CD8-positive, alpha-beta T cell (primary cell): ENCODE measurements at places on chromosomes 7 and 10.

DNA sequence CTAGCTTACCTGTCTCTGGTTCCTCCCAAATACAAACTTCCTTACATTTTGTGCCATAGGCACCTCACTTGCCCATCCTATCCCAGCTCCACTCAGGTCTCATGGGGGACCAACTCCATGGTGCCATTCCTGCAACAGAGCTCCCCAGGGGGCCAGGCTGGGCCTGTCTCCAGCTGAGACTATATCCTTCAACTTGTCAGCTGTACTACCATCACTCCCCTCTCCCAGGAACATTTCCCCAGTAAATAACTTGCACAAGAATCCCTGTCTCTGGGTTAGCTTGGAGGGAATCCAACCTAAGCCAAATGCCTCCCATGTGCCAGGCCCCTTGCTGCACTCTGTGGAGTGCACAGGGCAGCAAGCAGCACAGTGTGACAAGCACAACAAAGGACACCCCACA, 33.2 kb downstream of the FRMPD2 start:
- DNase-seq, result no peak

GRCh38 chr7:115984105-115984504, 46.5 kb downstream of the TFEC start:
- DNase-seq, result no peak

DNA sequence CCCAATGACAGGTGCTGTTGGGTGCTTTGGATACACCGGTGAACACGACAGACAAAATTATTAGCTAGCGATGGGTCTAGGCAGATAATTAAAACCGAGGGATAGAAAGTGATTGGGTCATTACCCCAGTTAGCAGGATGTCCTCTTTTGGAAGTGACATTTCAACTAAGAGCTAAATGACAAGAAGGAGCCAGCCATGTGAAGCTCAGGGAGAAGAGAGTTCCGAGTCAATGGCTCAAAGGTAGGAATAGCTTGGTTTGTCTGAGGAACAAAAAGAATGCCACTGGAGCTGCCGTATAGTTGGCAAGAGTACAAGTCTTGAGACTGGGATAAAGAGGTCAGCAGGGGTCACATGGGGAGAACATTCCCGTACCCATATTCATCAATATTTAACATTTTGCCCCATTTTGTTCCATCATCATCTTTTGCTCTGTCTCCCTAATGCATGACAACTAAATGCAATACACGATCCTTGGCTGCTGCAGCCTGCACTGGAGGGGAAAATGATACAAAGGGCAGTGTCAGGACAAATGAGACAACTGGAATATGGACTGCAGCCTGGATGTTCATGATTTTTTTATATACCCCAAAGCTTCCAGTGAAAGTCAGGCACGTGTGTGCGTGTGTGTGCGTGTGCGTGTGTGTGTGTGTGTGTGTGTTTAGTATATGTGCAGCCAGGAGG, 115.7 kb downstream of the ICA1 start:
- DNase-seq, result no peak

GRCh38 chr10:11013836-11014235, 3.8 kb upstream of the CELF2 start:
- DNase-seq, result no peak

- no peak for DNase-seq
Measured at GRCh38 chr7:132077971-132078685, 498.1 kb downstream of the PLXNA4 start.

GRCh38 chr7:116578526-116578925, 53.7 kb downstream of the CAV1 start:
- DNase-seq, result no peak

- DNase-seq, result no peak
Measured at GRCh38 chr10:128763588-128763987, 637.4 kb upstream of the MKI67 start.

DNA sequence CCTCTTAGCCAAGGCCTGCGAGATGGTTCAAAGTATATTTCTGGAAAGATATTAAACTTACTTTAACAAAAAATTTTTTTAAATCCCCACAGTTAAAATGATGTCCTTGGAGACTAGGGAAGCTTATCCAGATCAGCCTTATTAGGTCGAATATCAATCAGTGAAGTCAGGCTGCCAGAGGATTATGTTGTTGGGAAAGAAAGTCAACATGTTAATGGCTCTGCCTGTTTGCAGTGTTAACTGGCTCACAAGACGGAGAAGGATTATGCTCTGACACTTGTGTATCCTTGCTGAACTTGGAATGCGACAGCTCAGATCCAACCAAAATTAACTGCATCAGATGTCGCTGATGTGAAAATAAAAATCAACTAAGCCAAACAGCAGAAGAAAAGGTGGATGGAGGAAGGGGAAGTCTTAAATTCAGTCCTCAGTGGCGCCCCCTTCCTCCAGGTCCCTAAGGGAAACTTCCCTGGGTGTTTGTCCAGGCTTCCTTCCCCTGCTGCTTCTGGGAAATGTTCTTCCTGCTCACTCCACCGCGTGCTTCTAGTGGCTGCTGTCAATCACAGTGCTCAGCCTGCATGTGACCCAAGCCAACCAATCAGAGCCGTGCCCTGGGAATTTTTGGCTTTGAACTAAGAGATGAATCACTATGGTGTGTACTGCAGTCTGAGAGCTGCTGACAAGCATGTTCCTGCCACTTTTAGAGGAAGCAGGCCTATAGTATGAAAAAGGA, 690.4 kb upstream of the NRP1 start:
- no peak for DNase-seq

DNA sequence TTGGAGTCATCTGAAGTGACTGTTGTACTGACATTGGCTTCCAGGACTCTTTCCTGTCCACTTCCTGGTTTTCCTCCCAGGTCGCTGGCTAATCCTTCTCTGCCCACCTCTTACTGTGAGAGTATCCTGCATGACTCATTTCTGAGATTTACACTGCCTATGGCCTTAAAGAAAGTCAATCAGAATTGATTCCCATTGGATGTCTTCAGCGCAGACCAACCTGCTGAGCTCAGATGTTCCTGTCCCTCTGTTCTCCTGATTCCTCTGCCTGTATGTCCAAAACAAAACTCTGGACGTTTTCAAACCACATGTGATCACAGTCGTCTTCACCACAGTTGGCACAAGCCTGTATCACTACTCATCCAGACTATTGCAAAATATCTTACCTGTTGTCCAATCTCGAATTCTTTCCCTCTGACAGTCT, 262.1 kb downstream of the CREB5 start:
- no peak for DNase-seq

- no peak for DNase-seq
Measured at GRCh38 chr10:77675347-77675746, 37.7 kb upstream of the KCNMA1 start.

GRCh38 chr10:71805776-71806703, 32.7 kb upstream of the VSIR start:
- no peak for DNase-seq

DNA sequence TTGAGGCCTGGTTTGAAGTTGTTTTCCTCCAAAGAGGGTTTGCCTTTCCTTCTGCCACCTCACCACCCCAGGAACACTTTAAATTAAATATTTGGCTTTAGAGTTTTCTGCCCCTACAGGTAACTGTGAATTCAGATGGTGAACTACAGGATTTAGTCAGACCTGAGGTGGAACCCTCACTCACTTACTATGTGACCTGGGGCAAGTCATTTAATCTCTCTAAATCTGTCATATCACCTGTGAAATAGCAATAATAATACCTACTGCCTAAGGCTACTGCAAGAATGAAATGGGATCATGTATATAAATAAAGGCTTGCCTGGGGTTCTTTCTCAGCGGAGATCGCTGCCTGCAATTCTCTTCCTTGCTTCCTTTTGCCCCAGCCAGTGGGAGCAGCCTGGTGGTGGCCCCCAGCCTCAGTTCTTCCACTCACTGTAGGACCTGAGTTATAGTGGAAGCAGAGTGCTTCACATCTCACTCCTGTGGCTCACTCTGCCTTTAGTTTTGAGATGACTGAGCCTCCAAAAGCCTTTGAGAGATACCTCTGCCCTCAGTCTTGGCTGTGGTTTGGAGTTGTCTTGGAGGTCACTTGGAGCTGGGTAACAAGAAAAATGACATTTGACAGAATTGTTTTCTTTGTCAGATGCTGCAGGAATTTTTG, 6.1 kb upstream of the ANKRD2 start:
- DNase-seq, result no peak

GRCh38 chr10:113960617-113961181, 83.0 kb upstream of the ADRB1 start:
- DNase-seq, result peak; percentile 56

GRCh38 chr10:49289480-49289879, 9.5 kb upstream of the C10orf71 start:
- no peak for DNase-seq

GRCh38 chr10:125011171-125011925, 69.4 kb downstream of the ZRANB1 start:
- no peak for DNase-seq

DNA sequence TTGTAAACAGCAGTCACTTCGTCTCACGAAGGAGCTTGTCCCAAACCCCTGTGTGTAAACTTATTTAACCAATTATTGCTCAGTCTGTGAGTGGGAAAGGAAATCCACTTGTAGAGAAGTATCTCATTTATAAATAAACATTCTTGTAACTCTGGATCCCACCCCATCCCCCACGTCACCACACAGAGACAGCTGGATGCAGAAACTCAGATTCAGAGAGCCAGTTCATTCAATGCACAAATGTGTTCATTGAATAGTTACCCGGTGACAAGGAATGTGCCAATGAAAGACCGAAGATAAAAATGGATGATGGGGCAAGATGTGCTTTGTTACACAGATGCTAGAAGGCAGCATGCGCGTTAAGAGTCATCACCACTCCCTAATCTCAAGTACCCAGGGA, 8.3 kb upstream of the OCM start:
- DNase-seq, result no peak

- DNase-seq, result no peak
Measured at GRCh38 chr7:28990200-28990960, 32.2 kb upstream of the TRIL start.

GRCh38 chr7:142954680-142955268, 7.4 kb downstream of the KEL start:
- no peak for DNase-seq

DNA sequence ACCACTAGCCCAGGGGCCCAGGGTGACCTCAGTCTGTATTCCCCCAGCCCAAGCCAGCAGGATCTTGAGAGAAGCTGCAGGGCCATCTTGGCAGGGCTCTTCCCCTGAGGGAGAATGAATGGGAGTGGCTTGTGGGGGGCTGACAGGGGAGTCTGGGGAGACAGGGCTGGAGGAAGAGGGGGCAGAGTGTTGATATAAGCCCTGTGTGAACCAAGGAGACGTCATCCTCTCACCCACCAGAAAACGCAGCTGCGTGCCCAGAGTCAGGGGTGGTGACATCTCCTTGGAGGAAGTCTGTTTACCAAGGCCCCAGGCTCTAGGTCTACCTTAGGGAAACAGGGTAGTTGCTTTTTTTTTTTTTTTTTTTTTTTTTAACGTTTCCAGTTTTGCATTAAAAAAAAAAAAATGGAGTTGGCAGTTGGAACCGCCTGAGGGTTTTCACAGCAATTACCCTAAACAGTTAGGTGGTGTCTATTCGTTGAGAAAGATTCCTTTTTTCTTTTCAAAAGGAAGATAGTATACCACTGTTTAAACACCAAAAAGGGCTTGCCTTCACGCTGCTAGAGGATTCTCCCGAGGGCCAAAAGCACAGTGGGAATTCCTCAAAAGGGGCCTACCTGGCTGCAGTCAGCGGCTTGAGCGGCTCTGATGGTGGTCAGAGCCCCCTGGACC, 113.8 kb downstream of the PRPF18 start:
- no peak for DNase-seq

DNA sequence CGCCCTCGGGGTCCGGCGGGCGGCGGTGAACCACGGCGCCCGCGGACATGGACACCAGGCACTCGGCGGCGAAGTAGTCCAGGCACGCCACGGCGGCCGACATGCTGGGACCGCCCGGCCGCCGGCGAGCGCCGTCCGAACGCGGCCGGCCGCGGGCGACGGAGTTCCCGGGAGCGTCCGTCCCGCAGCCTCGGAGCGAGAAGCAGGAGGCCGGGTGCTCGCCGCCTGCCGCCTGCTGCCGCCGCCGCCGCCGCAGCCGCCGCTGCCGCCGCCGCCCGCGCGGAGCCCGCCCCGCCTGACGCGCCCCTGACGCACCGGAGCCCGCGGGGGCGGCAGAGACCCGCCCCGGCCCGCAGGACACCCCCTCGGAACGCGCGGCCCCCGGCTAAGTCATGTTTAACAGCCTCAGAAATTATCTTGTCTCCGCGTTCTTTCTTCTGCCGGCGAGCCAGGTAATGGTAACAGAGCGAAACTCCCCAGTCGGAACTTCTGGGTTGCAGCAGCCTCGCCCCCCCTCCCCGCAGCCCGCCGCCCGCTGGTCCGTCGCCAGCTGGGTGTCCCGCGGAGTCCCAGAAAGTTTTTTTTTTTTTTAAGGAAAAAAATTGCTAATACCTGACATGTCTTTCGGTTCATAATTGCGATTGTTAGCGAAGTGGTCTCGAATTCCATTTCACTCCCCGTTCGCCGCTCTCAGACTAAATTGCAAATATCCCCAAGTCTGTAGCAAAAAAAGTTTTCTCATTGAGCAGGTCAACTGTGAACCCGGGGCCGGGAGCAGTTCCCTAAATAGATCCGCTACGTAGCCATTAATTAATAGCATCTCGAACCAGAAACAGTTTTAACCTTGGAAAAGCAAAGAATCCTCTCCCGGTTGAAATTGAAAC, at the start of gene KLF14:
TSS of gene KLF14 (minus strand) at position 277 of the 884 bp plus-strand sequence. CDS start at position 103, 174 bp downstream.
- no peak for DNase-seq

- DNase-seq, result no peak
Measured at GRCh38 chr7:103051519-103051918, 23.1 kb downstream of the FBXL13 start.

- DNase-seq, result no peak
Measured at GRCh38 chr7:151080067-151080521, 515 bp downstream of the FASTK start.

DNA sequence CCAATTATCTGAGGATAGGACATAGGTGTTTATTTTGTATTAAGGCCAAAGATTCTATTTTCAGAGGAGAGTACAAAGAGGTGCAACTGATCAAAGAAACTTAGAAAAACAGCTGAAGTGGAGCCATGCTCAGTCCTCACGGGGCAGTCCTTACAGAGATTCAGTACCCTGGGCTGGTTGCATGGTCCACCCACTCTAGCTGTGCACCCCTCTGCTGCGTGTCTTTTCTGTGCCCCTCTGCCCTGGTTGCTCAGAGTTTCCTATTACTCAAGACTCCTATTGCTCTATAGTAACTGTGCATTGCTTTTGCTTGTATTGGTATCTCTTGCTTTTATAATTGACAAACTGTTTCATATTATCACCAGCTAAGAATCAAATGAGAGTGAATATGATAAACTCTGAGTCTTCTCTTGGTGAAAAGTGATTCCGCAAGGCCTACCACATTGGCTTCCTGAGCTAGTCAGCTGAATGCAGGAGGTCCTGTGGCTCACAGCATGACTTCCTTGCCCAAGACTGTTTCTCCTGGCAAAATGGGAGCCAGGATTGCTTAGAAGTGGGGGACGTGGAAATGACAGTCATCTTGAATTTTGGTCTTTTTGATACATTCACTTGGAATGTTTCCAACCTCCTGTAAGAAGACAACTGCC, 137.0 kb downstream of the GLCCI1 start:
- no peak for DNase-seq

GRCh38 chr10:32893434-32893833, 64.6 kb downstream of the ITGB1 start:
- no peak for DNase-seq
